ENCODE measurements at places on chromosomes 5 and 9. TPM values are rescaled to one million over a fixed set of nuclear protein-coding genes. Genes with fewer than 3 reads are reported as not detected.

The PCDHGA3 gene
- 2.0 TPM for total RNA-seq

The DOCK8 gene
- 20.6 TPM for total RNA-seq

The SAPCD2 gene
- 0.42 TPM for total RNA-seq

The PIP5KL1 gene
- total RNA-seq: 1.3 TPM

The TRPM3 gene
- 5.3 TPM for total RNA-seq

The F2RL2 gene
- total RNA-seq: 0.28 TPM

The PCDHB9 gene
- total RNA-seq: 5.3 TPM

The ENTREP1 gene
- 3.3 TPM for total RNA-seq

The PFN3 gene
- total RNA-seq: not detected

DNA sequence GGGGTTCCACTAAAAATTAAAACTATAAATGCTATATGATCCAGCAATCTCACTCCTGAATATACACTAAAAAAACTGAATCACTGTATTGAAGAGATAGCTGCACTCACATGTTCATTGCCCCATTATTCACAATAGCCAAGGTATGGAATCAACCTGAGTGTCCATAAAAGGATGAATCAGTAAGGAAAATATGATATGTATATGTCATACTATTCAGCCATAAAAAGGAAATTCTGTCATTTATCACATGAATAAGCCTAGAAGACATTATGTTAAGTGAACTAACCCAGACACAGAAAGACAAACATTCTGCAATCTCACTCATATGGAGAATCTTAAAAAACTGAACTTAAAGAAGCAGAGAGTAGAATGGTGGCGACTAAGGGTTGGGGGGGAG lies 1376.2 kb upstream of the CDH9 start:
- DNase-seq: no peak

DNA sequence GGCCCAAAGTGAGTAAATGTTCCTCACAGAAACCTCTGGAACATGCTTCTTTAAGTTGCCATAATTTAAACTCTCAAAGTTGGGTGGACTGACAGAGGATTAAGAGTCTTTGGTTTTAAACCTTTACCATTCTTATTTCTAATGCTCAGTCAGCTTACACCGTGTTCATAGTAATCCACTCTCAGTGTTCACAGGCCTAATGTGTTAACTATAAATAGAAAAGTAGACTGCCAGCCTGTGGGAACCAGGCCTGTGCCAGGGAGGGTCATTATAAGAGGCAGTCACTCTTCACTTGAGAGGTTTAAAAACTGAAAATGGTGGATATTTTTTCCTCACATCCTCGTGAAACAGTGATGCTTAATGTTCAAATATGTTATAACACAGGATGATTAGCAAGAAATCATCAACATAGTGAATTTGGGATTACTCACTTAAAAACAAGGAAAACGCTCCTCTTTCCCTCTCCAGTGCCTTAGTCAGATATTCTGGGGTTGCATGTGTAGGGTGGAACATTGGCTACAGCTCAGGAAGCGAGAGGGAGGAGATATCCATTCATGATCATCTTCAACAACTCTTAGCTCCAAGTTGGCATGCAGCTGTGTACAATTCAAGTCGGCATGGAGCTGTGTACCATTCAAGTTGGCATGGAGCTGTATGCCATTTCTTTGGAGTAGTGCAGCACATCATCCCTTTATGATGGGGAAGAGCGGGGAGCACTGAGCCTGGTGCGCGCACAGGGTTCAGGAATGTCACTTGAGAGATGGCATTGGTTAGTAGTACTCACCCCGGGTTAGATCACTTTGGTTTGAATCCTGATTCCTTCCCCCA lies 65.8 kb downstream of the KIAA1958 start:
- DNase-seq: no peak

DNA sequence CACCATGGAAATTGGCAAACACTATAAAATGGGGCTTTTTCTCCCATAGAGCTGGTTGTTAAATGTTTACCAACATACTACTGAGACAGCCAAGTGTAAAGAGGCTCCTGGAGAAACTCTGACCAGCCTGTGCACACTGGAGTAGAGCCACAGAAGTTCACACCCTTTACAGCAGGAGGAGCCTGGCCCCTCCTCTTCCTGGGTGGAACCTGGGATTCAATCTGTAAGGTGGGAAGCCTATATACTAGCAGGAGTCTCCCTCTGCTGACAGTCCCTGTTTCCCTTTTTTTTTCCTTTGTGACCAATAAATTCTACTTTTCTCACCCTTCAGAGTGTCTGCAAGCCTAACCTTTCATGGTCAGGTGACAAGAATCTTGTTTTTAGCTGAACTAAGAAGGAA lies 10.4 kb upstream of the SLC30A5 start:
- DNase-seq: no peak

DNA sequence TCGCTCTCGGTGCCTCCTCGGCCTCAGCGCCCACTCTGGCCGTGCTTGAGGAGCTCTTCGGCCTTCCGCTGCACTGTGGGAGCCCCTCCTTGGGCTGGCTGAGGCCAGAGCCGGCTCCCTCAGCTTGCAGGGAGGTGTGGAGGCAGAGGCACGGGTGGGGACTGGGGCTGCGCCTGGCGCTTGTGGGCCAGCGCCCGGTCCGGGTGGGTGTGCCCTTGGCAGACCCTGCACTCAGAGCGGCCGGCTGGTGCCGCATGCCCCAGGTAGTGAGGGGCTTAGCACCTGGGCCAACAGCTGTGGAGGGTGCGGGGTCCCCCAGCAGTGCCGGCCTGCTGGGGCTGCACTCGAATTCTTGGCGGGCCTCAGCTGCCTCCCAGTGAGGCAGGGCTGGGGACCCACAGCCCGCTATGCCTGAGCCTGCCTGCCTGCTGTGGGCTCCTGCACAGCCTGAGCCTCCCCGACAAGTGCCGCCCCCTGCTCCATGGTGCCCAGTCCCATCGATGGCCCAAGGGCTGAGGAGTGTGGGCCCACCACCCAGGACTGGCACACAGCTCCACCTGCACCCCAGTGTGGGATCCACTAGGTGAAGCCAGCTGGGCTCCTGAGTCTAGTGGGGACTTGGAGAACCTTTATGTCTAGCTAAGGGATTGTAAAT lies 2085.2 kb upstream of the ACO1 start:
- DNase-seq: peak; percentile 79

DNA sequence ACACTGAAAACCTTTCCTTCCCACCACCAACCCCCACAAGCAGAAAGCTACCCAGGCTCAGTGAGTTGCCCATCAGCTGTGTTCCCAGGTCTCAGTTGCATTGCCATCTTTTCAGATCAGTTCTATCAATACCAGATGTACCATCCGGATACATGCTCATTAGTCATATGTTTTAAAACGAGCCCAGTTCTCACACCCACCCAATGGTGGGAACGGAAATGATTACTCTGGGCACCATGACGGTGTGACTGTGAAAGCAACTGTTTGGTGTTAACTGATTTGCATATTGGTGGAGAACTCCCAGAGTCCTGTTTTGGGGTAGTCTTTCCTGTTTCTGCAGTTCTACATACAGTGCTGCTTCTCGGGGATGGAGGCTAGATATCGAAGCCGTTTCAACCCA lies 212.3 kb downstream of the TRIM36 start:
- DNase-seq: no peak

DNA sequence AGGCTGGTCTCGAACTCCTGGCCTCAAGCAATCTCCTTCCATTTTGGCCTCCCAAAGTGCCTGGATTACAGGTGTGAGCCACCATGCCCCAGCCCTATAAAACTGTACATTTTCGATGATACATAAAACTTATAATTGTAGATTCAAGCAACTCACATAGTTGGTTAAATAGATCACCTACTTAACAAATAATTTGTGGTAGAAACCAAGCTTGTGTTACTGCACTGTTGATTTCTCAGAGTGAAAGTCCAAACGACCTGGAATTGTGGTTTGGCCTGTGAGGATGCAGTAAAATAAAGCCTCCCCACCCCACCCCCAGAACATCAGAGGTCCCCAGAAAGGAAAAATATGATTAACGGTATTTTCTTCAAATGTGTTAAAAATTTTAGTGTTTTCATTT lies 92.7 kb downstream of the TRIO start:
- DNase-seq: no peak

GRCh38 chr9:120663380-120663779 lies 50.9 kb downstream of the MEGF9 start:
- no peak for DNase-seq

GRCh38 chr9:95477885-95478284 lies 38.9 kb downstream of the PTCH1 start:
- DNase-seq: no peak

- DNase-seq: no peak
These were observed 669 bp upstream of the ZFP37 start for GRCh38 chr9:113057193-113057592.

GRCh38 chr9:124260769-124261603 lies 3.2 kb downstream of the NEK6 start:
- no peak for DNase-seq

DNA sequence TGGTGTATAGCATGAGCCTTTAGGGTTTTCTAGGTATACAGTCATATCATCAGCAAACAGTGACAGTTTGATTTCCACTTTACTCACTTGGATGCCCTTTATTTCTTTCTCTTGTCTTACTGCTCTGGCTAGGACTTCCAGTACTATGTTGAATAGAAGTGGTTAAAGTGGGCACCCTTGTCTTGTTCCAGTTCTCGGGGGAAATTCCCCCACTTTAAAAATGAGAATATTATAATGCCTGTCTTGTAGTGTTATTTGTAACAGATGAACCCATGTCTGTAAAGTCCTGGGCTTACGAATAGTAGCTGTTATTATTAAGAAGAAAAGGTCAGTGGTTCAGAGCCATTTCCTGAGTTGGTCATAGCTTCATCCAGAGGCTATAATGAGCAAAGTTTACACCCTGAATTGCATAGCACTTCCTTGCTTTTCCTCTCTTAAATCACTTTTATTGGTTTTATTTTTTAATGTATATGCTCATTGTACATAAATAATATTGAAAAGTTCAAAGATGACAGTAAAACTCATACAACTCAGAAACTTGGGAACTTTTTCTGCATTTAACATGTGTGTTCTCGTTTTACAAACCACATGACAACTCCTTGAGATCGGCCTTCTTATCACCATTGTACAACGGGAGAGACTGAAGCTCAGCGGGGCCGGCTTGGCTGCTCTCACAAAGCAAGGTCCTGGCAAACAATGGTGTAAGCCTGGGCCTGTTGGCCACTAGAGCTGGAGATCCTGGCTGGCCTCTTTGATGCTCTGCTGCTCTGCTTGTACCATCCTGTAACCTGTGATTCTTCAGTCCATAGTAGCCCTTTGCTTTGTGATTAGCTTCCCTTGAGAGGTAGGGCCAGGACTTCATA lies 85.2 kb downstream of the CYFIP2 start:
- DNase-seq: no peak

DNA sequence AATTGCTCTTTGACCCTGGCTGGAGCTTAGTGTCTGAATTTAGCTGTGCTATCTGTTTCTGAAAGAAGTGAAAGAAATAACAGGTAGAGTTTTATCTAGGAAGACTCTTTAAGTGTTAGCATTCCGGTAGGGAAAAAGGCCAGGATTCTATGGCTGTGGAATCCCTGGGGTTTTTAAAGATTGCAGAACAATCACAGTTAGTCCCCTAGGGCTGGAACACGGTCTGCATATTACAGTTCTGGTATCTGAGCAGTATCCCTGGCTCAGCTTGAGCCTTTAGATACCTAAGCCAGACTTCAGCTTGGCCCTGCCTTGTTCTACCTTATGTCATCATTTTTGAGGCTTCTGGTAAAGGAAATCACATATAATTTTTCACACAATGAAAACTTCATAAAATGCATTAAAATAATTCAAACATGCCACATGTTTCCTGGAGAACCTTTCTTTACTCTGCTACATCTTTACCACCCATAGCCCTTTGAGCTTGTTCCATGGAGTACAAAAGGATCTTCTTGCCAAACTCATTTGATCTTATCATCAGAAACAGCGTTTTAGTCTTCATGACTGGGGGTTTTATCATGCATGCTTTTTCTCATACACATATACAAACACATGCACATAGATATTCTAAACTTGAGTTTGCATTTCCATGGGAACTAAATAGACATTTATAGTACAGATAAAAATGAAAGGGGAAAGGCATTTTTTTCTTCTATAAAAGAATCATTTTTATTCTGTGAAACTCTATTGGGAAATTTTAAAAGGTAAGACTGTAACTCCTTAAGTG lies 410.8 kb downstream of the CETN3 start:
- no peak for DNase-seq

GRCh38 chr9:112554516-112554915 lies 67.9 kb downstream of the KIAA1958 start:
- no peak for DNase-seq

- no peak for DNase-seq
These were observed 17.3 kb downstream of the SKIC3 start for GRCh38 chr5:95537501-95537900.

- no peak for DNase-seq
These were observed 135.0 kb upstream of the IRX4 start for GRCh38 chr5:2017540-2018389.

DNA sequence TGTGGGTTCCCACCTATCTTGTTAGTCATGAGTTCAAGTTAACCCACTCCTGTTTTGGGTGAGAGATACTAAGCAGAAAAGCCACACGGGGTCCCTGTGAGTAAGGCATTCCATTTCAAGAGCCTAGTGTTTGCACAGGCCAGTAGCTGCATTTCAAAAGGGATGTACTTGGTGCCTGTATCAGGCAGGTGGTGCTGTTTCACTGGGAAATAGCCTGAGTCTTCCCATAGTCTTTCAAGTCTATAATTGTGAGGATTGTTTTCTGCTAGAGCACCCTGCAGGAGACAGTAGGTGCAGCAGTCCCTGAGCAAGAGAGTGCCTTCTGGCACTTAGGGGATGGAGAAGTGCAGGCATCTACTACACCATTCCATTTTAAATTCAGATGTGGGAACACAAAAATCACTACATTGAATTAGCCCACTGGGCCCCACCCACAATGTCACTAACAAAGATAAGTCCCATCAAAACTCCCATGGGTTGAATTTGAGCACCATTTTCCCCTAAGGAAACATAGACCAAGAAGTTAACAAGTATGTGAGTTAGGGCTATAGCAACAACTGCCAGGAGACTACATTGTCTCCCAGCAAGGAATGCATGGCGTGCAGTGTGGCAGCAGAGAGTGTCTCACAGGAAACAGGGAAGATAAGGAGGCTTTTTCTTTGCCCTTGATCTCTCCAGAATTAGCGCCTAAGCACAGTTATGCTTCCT lies 263.2 kb downstream of the COX7C start:
- no peak for DNase-seq

- DNase-seq: no peak
These were observed 36.1 kb upstream of the LPAR1 start for GRCh38 chr9:111074395-111074794.

- no peak for DNase-seq
These were observed 449.1 kb downstream of the PSAT1 start for GRCh38 chr9:78746010-78746409.

GRCh38 chr5:176583076-176583475 lies 26.9 kb downstream of the GPRIN1 start:
- no peak for DNase-seq

- no peak for DNase-seq
These were observed 60.9 kb downstream of the SLC12A2 start for GRCh38 chr5:128144491-128144890.

- no peak for DNase-seq
These were observed 8.0 kb upstream of the INIP start for GRCh38 chr9:112725961-112726360.
